Pons (tissue), 1 donor: ENCODE measurements at places on chromosomes 7 and 10.

- DNase-seq, result peak; percentile 44
These were observed 5.2 kb downstream of the MARVELD1 start for GRCh38 chr10:97718659-97719142.

DNA sequence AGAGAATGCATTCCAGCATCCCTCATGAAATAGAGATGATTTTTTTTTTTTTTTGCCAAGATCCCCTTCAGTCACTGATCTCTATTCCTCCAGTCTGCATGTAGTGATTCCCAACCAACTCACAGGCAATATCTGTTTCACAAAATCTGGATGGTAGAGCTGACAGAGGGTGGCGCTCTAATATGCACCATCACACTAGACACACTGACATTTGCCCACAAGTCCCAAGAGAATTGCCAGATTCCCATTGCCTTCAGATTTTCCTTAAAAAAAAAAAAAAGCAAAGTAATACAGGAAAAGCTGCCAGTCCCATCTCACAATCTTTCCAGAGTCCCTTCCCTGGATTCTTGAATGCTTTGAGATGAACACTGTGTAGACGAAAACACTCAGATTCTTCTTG, 301.0 kb downstream of the SORCS1 start:
- no peak for DNase-seq

GRCh38 chr10:92969151-92969550, 91.4 kb upstream of the CYP26C1 start:
- no peak for DNase-seq

- DNase-seq, result peak; percentile 9
These were observed 952 bp downstream of the DNMBP start for GRCh38 chr10:100008708-100009282.

GRCh38 chr7:128880791-128881457, 18.3 kb downstream of the ATP6V1F start:
- no peak for DNase-seq

- no peak for DNase-seq
These were observed 81.1 kb upstream of the CPXM2 start for GRCh38 chr10:123972481-123973401.

DNA sequence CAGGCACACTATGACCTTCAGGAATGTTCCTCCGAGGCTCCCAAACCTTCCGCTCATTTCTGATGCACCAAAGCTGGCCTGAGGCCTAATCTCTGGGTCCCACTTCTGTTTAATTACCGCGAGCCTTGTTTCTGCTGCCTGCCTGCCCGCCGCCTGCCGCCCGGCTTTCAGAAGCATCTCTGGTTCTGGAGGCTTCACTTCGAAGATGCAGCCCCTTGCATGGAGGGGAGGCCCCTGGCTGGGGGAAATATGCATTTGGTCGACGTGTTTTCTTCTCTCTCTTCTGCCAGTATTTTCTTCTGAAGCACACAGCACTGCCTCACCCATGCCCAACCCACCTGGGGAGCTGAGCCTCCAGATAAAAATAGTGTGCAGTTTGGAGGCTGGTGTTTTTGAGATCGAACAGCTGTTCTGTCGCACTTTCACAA, 166.9 kb downstream of the PAXIP1 start:
- no peak for DNase-seq

GRCh38 chr10:59741583-59741982, 11.7 kb downstream of the MRLN start:
- DNase-seq, result no peak

DNA sequence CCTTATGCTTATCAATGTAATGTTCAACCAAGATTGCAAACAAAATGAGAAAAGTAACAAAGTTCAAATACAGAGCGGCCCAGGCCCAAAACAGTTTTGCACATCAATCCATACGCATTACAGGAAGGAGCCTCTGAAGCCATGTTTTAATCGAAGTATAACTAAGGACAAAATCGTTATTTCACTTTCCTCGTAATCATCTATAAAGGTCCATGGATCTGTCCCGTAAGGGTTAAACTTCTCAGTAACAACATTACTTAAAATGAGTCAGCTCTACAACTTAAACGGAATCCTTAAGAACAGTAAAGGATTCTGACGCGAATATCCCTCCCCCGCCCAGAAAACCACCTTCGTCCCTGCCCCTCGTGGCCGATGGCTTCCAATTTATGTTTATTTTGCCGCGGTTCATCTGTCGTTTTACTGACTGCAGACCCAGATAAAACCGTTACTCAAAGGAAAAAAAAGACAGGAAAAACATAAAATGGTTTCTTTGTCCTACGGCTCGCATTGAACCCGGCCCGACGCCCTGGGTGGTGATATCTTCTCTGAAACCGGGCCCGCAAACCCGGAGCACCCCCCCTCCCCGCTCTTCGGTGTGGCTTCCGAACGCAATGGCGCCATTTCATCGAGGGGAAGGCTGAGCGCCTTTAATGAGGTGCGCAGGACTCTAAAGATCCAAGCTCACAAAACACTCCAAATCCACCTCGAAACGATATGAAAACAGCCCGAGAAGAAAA, 1.1 kb downstream of the HNRNPA2B1 start:
- DNase-seq, result peak; percentile 86

DNA sequence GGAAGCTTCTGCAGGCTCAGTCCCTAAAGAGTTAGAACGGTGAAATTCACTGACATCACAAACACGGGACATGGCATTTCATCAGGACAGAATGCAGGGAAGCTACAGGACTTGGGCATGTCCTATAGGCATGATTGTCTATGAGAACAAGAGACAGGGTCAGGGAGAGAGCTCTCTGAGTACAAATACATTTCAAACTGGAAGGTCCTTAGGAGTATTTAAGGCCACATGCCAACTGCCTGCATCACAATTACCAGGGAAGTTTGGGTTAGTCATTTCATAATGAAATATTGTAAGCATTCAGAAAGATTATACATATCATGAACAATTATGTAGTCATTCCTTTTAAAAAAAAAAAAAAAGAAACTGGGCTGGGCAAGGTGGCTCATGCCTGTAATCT, 71.3 kb downstream of the CREB3L2 start:
- DNase-seq, result no peak

DNA sequence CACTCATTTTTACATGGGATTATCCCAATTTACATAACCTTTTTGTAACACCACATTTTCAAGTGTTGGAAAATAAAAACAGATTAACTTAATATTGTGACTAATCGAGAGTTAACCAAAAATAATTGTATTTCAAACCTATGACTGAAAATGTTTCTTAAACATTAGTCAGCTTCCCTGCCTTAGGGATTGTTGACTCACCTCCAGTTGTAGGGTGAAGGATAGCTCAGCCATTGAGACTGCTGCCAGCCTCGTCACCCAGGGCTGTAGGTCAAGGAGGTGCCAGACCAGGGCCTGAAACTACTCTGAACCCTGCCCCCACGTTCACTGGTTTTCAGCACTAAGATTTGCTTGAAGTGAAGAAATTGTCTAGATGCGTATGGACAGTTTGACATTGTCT, 351.2 kb downstream of the GFRA1 start:
- DNase-seq, result no peak

- no peak for DNase-seq
These were observed 187.8 kb downstream of the NPSR1 start for GRCh38 chr7:34845666-34846361.

- DNase-seq, result peak; percentile 45
These were observed 492.9 kb upstream of the FOXK1 start for GRCh38 chr7:4189131-4189570.

- no peak for DNase-seq
These were observed 31.4 kb downstream of the OAT start for GRCh38 chr10:124387078-124387874.

DNA sequence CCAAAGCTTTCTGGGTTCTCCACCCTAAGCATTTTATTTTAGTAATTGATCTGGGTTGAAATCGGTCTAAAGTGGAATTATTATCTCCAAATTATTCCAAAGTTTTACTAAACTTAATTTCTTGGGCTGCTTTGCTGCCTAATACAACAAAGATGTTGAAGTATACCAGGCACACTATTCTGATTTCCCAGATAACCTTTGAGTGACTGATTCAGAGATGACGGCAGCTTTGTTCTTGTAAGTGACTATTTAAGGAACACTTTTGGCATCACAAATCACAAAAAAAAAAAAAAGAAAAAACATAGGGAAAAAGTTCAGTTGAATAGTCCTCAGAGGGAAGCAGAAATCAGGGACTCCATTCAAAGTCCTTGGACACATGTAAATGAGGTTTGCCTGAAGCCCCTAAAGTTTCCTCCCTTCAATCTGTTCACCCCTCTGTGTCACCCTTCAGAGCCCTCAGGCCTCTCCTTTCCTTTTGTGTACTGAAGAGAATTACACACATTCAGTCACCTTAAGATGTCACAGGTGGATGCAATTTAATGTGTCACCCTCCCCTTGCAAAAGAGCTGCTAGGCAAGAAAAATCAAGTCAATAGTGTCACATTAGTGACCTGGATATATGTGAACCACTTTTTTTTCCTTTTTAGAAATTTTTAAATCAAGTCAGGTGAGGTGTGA, 81.5 kb downstream of the RTKN2 start:
- DNase-seq, result no peak

DNA sequence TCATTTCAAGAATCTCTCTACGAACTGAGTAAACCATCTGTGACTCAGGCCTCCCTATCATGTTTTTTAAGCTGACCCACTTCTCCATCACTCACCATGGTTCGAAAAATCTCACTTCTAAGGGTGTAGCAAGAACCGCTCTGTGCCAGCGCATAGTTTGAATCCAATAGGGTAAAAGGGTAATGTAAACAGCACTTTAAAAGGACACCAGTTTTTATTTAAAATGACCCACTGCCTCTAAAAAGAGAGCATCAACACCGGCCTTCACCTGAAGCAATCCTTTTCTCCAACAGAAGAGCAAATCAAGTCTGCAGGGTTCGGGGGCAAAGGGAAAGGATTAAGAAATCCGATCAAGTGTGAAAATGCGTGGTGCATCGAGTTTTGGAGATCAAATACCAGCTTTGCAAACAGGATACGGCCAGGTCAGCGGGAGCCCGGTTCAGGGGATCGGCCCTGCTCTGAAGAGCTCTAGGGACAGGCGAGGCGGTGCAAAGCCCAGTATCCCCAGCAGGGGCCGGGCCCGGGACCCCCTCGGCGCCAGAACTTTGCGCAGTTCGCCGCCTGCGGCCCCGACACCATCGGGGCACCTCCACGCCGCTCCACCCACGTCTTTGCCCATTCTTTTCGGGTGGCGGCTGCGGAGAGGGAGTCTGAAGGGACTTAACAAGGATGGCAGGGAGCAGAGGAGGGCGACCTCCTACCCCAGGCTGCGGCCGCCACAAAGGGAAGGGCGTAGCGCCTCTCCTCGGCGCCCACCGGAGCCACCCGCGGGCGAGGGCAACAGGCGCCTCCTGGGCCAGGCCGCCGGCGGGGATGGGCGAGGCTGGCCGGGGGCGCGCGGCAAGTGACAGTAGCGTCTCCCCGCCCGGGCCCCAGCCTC, 842 bp downstream of the NMT2 start:
- DNase-seq, result peak; percentile 31

DNA sequence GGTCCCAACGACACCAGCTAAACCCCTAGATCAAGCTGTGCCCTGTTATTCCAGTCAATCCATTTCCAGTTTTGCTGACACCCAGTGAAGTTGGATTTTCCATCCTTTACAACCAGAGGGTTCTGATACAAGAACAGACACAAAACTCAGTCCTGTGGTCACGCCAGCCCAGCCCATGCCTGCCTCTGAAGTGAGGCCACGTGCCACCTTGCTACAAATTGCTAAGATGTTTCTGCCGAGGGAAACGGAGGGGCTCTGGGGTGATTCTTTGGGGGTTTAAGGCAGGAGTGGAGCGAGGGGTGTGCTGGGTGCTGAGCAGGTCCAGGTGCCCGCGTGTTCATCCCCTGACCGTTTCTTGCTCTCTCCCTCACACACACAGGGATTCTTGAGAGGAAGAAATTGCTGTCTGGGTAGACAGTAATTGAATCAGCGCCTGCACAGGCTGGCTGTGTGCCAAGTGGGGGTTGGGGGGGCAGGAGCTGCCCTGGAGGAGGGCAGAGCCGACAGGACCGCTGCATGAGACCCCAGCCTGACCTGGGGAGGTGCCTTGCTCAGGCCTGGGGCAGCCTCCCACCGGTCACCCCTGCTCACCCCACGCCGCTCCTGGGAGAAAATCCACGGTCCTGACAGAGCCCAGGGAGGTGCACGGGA, 38.1 kb downstream of the ADAP1 start:
- no peak for DNase-seq

DNA sequence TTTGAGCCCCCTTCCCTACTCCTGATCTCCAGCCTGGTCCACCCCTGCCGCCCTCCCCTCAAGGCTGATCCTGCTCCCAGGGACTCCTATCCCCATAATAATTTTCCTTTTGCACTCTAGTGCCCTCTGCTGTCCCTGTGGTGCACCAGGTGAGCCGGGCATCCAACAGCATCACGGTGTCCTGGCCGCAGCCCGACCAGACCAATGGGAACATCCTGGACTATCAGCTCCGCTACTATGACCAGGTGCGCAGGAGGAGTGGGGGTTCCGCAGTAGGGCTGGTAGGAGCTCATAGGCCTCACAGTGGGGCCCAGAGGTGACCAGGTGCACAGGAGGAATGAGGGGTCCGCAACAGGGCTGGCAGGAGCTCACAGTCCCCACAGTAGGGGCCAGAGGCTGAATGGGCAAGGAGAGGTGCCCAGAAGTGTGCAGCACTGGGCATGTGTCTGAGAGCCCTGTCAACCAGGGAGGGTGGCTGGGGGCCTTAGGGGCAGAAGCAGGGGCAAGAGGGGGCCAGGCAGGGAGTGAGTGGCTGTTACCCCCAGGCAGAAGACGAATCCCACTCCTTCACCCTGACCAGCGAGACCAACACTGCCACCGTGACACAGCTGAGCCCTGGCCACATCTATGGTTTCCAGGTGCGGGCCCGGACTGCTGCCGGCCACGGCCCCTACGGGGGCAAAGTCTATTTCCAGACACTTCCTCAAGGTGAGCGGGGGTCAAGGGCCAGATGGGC, 11.7 kb downstream of the EPHB6 start:
- no peak for DNase-seq

- no peak for DNase-seq
These were observed 559.9 kb downstream of the SDK1 start for GRCh38 chr7:3860932-3861331.

DNA sequence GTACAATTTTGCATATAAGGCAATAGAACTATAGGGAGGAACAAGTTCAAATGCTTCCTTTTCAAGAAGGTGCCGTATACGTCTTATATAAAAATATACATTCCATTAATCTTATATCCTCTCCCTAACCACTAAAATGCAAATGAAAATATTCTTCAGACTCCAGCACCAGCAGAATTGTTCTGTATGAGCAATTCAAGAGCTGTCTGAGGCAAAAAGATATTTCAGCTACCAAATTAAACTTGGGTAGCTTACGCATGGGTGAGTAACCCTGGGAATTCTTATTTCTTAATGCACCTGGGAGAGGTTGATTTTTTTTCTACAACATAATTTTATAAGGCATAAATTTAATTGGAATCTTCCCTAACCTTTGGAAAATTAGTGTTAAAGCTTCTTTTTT, 42.2 kb upstream of the GSDME start:
- DNase-seq, result no peak

GRCh38 chr7:34851431-34851830, 185.9 kb downstream of the DPY19L1 start:
- no peak for DNase-seq

DNA sequence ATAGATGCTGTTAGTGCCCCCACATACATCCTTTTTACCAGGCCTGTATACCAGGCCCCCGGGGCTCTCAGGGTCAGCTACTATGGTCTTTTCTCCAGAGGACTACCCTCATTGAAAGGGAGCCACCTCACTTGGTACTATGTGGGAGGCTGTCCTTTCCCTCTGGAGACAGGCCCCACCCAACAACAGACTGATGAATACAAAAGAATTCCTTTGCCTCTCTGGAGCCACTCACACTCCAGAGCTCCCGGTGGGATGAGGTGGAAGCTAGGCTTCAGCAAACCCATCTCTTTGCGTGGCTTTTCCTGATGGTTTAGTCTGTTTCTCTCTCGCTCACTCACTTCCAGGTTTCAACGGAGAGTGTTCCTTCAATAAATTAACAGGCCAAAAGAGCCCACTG, 30.3 kb downstream of the ANKMY2 start:
- no peak for DNase-seq

GRCh38 chr10:118500477-118501104, 94.9 kb downstream of the PRLHR start:
- no peak for DNase-seq
